ENCODE measurements at places on chromosomes 1 and 21. TPM values are rescaled to one million over a fixed set of nuclear protein-coding genes. Genes with fewer than 3 reads are reported as not detected.

The LORICRIN gene
- not detected for total RNA-seq

The TRIM63 gene
- 0.34 TPM for total RNA-seq

The S1PR1 gene
- 2.3 TPM for total RNA-seq

The S100A7 gene
- total RNA-seq: not detected

The LCA5L gene
- total RNA-seq: 1.7 TPM

The ANKRD45 gene
- total RNA-seq: 0.28 TPM

The HCRTR1 gene
- total RNA-seq: not detected

The BARHL2 gene
- total RNA-seq: not detected

The AGO1 gene
- total RNA-seq: 10.5 TPM

The DNAJC16 gene
- 9.8 TPM for total RNA-seq

The KCNJ9 gene
- not detected for total RNA-seq

The ITGB2 gene
- total RNA-seq: 88.0 TPM

The ZMYND12 gene
- 2.1 TPM for total RNA-seq

The CR1L gene
- 1.3 TPM for total RNA-seq

The RNF186 gene
- total RNA-seq: 29.6 TPM

The LPAR3 gene
- total RNA-seq: 12.6 TPM

The SEMA6C gene
- total RNA-seq: 4.3 TPM

The IQCC gene
- total RNA-seq: 1.1 TPM

The TPTE gene
- not detected for total RNA-seq

The ST6GALNAC3 gene
- total RNA-seq: 1.5 TPM

The KCNK1 gene
- 5.5 TPM for total RNA-seq

The AMY1A gene
- 1.7 TPM for total RNA-seq

The C1QC gene
- total RNA-seq: 5.5 TPM

The PLK3 gene
- total RNA-seq: 6.1 TPM

The SNAPIN gene
- 7.5 TPM for total RNA-seq

The MAP10 gene
- 1.8 TPM for total RNA-seq

The CCDC30 gene
- total RNA-seq: 3.8 TPM

The SLC37A1 gene
- 14.3 TPM for total RNA-seq

The SLC35F3 gene
- 1.4 TPM for total RNA-seq

The CAMK1G gene
- total RNA-seq: 0.52 TPM

The CLCA2 gene
- total RNA-seq: 0.12 TPM

The LRRC3 gene
- total RNA-seq: 0.67 TPM

The MMP23B gene
- 3.9 TPM for total RNA-seq

The TP73 gene
- 0.51 TPM for total RNA-seq

The TMEM82 gene
- not detected for total RNA-seq

The CFAP57 gene
- total RNA-seq: 0.14 TPM

The KMO gene
- 0.89 TPM for total RNA-seq

The C1orf226 gene
- total RNA-seq: 2.2 TPM

The CDC42SE1 gene
- 29.1 TPM for total RNA-seq

The SH2D2A gene
- total RNA-seq: 0.19 TPM

The UBXN10 gene
- total RNA-seq: 1.3 TPM

The C8A gene
- total RNA-seq: not detected

The HFM1 gene
- total RNA-seq: 0.97 TPM

The CRP gene
- total RNA-seq: 14.1 TPM

The NUDT4B gene
- 0.61 TPM for total RNA-seq

Data from pancreas (tissue), 10 donors.